Thyroid gland (tissue), 4 donors: ENCODE measurements at places on chromosomes 11 and 22. TPM values are rescaled to one million over a fixed set of nuclear protein-coding genes. Genes with fewer than 3 reads are reported as not detected.

- H3K27me3 ChIP-seq, result no peaks in the 10 kb centered on the region
- no peaks in the 10 kb centered on the region for H3K36me3 ChIP-seq
- H3K4me1 ChIP-seq, result no peaks in the 10 kb centered on the region
- peak; percentile 66 for DNase-seq
These were observed 106.0 kb downstream of the TRIM29 start for GRCh38 chr11:120031612-120032600.

DNA sequence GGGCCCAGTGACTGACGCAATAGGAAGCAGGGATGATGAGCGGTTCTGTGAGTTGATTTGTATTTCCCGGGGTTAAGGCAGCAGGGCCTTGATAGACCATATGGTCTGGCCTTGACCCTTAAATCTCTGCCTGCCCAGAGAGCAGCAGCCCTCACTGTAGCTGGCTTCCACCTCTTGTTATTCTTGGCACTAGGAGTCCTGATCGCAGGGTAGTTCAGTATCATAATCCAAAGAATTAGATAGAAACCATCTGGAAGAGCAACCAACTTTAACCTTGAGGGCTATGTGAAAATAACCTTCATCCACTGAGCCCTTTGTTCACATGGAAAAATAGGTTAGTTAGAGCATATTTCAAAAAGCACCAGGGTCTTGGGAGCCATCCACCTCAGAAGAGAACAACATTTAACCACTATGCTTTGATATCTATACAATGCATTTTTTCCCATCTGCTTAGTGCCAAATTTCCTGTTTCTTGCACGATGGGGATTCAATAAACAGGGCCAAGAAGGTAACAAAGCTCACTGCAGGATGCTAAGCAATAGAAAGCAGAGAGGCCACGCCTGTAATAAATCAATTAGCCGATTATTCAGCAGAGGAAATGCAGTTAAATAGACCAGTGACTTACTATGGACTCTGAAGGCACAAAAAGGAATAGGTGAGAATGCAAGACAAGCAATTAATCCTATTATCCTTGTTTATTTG, 761.3 kb downstream of the OPCML start:
- no peak overlapping the region for H3K27ac ChIP-seq
- no peaks in the 10 kb centered on the region for H3K27me3 ChIP-seq
- H3K4me1 ChIP-seq, result no peaks in the 10 kb centered on the region
- DNase-seq, result no peak
- H3K36me3 ChIP-seq, result no peaks in the 10 kb centered on the region
- H3K4me3 ChIP-seq, result no peak overlapping the region

GRCh38 chr11:77418155-77418970, 55.5 kb downstream of the PAK1 start:
- DNase-seq, result no peak
- H3K27ac ChIP-seq, result no peak overlapping the region
- no peaks in the 10 kb centered on the region for H3K27me3 ChIP-seq

GRCh38 chr11:115760461-115761320, 256.5 kb upstream of the CADM1 start:
- peak overlapping the region; percentile 50 for H3K4me3 ChIP-seq
- peak; percentile 31 for DNase-seq
- no peaks in the 10 kb centered on the region for H3K27me3 ChIP-seq
- H3K27ac ChIP-seq, result no peak overlapping the region
- no peaks in the 10 kb centered on the region for H3K36me3 ChIP-seq

GRCh38 chr22:43827926-43828724, 16.0 kb upstream of the EFCAB6 start:
- no peak for DNase-seq
- no peaks in the 10 kb centered on the region for H3K36me3 ChIP-seq
- H3K27ac ChIP-seq, result no peak overlapping the region

DNA sequence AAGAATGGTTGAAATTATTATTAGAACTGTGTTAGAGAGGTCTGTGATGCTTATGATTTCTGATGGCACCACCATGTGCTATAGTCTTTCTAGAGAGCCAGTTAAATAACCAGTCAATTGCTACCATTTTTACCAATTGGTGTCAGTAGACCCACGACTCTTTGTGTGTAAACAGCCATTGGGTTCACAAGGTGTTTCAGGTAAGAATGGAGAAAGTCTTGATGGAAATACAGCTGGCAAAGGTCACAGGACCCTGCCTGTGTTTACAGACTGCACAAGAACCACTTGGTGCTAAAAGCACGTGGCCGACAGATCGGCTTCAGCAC, 30.5 kb upstream of the OR10G7 start:
- H3K27ac ChIP-seq, result no peak overlapping the region
- H3K4me1 ChIP-seq, result peaks cover 5% of the 10 kb centered on the region
- H3K36me3 ChIP-seq, result no peaks in the 10 kb centered on the region
- DNase-seq, result no peak
- H3K4me3 ChIP-seq, result no peak overlapping the region

DNA sequence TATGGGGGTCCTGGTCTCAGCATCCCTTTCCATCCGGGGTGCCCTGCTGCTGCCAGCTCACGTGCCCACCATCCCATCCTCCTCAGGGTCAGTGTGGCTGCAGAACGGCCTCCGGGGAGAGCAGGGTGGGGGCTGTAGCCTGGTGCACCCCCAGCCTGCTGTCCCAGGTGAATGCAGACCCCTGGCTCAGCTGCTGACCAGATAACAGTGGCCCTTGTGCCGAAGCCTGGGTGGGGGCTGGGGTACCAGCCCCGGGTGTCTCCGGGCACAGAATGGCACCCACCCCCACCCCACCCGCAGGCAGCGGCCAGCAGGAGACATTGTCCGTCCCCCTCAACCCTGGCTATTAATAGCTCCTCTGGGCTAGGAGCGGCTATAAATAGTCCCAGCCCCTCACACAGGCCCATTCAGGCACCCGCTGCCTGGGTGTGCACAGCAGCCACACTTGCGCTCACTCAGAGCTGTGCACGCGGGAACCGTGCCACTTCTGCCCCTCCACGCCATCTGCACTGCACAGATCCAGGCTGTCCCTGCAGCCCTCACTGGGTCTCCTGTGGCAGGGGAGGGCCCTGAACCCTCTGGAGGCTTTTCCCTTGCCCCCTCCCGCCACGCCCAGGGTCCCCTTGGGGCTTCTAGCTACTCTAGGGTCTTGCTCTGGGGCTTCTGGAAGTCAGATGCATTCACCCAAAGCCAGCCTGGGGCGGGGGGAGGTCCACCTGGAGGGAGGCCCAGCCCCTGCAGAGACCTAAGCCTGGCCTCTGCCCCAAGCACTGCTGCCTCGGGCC, 18.7 kb downstream of the CRELD2 start:
- H3K27ac ChIP-seq, result peak overlapping the region; percentile 96
- peaks cover 61% of the 10 kb centered on the region for H3K4me1 ChIP-seq
- H3K4me3 ChIP-seq, result no peak overlapping the region
- H3K27me3 ChIP-seq, result no peaks in the 10 kb centered on the region
- no peaks in the 10 kb centered on the region for H3K36me3 ChIP-seq
- peak; percentile 38 for DNase-seq

GRCh38 chr22:49263101-49263500, 564.6 kb downstream of the BRD1 start:
- no peak for DNase-seq
- H3K27ac ChIP-seq, result no peak overlapping the region
- no peaks in the 10 kb centered on the region for H3K27me3 ChIP-seq
- no peaks in the 10 kb centered on the region for H3K4me1 ChIP-seq
- H3K36me3 ChIP-seq, result no peaks in the 10 kb centered on the region

GRCh38 chr11:33747979-33748378, 11.8 kb upstream of the CD59 start:
- H3K27ac ChIP-seq, result no peak overlapping the region
- H3K36me3 ChIP-seq, result no peaks in the 10 kb centered on the region
- H3K4me3 ChIP-seq, result no peak overlapping the region
- H3K4me1 ChIP-seq, result peaks cover under 1% of the 10 kb centered on the region

Gene PRR33
- total RNA-seq, result not detected

Gene OR8A1
- not detected for total RNA-seq
